ENCODE measurements at places on chromosomes 7 and 10.
A peak's percentile ranks its signal among the peaks of the same experiment; 100 is the strongest.

DNA sequence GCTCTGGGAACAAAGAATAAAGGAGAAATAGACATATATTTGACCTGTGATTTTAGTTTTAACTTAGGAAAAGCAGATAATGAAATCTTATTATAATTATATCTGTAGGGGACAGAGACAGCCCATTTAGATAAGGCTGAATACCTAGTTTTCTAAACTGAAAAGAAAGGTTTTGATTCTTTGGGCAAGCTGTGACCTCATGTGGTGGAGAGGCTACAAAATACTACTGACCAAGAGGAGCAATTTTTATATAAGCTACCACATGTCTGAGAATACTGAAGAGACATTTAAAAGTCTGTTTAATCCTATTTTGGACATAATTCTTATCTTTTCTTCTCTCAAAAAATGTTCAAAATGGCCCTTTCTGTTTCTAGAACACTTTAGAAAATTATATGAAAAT is 271.0 kb downstream of the MTERF1 start:
- DNase-seq, result no peak

DNA sequence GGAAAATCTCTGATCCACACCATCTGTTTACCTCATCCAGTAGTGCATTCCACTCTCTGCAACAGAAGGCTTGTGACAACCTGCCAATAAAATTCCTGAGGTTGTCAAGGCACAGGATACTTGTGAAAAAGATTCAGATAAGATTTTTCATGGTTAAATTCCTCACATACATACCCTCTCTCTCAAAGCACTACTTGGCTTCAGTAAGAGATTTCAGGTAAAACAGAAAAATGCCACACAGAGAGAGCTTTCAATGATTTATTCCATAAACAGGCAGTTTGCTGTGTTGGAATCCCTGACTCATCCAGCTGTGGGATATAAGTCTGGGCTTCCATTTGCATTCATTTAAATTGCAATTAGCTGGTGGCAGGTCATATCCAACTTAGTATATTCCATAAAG is 99.7 kb upstream of the CAV2 start:
- DNase-seq, result peak; percentile 58

- peak; percentile 68 for DNase-seq
These were observed 277.0 kb downstream of the INHBA start for GRCh38 chr7:41425926-41426325.

GRCh38 chr10:71272056-71272771 is 46.8 kb upstream of the SLC29A3 start:
- DNase-seq, result peak; percentile 83

DNA sequence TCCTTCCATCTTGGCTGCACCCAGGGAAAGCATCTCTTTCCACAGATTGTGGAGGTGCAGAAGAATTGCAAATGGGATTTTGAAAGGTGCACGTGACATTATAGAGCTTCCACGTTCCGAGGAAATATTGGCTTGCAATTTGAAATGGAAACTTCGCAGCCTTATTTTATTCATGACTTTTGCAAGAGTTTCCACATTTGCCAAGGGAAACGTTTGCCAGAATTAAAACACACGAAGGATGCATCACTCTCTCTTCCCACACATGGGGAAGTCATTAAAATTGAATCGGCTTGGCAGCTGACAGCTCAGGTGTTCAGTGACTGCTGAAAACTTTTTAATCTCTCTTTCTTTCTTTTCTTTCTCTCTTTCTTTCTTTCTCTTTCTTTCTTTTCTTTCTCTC is 475.4 kb upstream of the IGFBP3 start:
- no peak for DNase-seq
